C1 segment of cervical spinal cord (tissue), 14 donors: ENCODE measurements at places on chromosomes 5 and 9.
A peak's percentile ranks its signal among the peaks of the same experiment; 100 is the strongest.

GRCh38 chr5:111685969-111686368 is 71.0 kb downstream of the NREP start:
- DNase-seq: no peak

GRCh38 chr9:35446012-35446411 is 43.9 kb upstream of the RUSC2 start:
- no peak for DNase-seq

DNA sequence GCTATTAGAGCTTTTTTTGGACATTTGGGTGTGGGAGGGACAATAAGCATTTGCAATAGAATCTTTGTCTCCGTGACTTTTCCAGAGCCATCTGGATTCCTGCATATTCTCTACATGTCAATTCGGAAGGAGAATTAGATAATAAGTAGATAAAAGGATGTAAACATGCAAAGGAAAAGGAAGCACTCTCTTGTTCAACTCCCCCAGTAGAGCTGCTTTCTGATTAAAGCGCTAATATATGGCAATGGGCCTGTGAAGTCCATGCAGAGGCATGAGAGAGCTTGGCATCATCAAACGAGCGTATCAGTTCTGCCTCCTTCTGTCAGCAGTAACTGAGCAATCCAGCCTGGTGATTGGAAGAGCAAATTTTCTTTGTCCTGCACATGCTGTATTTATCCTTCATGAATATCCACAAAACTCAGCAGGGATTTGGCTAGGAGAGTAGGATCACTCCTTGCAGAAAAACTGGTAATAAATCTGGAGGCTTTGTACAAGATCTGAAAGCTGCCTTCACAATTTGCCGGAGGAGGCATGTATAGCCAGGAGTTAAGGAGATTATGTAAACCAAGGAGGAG is 1752.9 kb downstream of the MAT2B start:
- DNase-seq: no peak

GRCh38 chr5:43150075-43150474 is 29.4 kb downstream of the ZNF131 start:
- DNase-seq: no peak

DNA sequence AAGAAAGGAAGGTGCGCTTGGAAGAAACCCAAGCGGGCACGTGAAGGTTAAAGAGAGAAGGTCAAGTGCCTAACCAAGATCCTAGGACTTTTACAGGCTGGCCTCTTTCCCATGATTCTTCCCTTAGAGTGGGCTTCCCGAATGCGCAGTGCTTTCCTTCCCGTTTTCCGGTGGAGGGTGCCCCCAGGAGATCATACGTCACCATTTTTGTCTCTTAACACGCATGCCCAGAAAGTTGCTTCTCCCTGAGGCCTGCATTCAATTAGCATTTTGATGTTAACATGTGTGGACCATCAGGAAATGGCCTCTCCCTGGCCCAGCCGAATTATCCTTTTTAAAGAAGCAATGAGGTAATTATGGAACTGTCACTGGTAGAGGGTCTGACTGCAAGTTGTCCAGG is 1.9 kb upstream of the RUSC2 start:
- no peak for DNase-seq

- DNase-seq: no peak
Observed at GRCh38 chr5:33362915-33363314, 77.8 kb upstream of the TARS1 start.

- peak; percentile 14 for DNase-seq
Observed at GRCh38 chr9:34413231-34413852, 36.6 kb upstream of the MYORG start.

- DNase-seq: no peak
Observed at GRCh38 chr5:173775261-173776197, 112.6 kb upstream of the CPEB4 start.

DNA sequence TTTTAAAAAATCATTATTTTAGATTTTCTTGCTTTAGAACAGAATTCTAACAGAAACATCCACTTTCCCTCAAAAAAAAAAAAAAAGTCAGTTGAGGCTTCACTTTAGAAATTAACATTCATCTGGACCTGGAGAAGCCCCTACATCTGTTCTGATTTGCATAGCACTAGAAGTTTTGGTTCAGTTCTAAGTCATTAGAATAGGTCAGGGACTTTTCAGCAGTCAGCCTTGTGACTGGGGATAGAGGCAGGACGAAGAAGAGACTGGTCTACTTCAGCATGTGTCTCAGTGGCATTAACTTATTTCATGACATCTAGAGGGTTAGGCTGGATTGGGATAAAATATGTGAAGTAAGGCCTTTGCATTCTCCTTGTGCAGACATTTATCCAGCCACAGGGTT is 215.8 kb upstream of the DAB2 start:
- DNase-seq: no peak

GRCh38 chr5:79689541-79690466 is at the start of gene CMYA5:
Gene CMYA5, plus strand, starts transcription at chr5:79689836. Its CDS starts 72 bp downstream, at chr5:79689908.
- DNase-seq: no peak

DNA sequence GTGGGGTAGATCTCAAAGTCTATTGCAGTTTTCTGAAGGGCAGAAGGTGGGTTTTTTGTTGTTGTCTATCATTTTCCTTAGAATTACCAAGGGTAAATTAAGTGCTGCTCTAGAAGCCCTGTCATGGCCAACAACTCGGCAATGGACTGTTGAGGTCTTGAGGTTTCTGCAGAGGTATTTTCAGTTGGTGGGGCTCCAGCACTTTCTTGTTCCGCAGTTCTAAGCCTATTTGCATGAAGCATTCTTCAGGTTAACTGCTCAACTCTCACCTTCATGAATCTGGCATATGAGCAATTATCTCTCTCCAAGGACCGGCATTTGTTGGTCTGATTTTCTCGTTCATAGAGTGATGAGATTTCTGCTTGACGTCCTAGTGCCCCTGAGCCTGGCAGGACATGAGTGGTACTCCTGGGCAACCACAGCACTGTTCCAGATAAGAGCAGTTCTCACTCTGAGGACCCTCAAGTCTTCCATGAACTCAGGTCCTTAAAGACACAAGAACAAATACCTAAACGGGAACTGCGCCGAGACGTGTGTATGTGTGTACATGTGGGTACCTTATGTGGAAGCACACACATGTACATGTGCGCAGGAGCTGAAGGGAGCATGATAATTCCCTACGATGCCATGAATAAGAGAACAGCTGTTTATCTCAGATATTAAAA is 544.5 kb downstream of the CSNK1G3 start:
- no peak for DNase-seq

GRCh38 chr9:134258828-134259546 is 67.3 kb upstream of the RXRA start:
- no peak for DNase-seq

DNA sequence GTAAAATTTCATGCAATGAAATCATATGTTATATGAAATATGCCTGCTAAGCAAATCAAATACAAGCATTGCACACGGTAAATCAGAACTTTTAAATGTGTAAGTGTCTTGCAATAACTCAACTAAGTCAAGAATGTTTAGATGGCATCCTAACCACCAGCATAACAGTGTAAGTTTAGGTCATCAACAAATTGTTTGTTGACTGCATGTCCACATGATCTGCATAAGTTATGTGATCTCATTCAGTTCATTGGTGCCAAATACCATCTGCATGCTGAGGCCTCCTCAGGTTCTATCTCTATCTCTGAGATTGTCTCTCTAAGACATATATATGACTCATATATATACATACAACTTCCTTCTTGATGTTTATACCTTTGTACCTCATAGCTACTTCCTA is 159.6 kb upstream of the STK32A start:
- DNase-seq: no peak

GRCh38 chr5:74028406-74028805 is 402.4 kb downstream of the ARHGEF28 start:
- DNase-seq: no peak

- no peak for DNase-seq
Observed at GRCh38 chr5:35316611-35317274, 86.5 kb upstream of the PRLR start.

GRCh38 chr9:70053864-70054263 is 10.2 kb downstream of the MAMDC2 start:
- no peak for DNase-seq

DNA sequence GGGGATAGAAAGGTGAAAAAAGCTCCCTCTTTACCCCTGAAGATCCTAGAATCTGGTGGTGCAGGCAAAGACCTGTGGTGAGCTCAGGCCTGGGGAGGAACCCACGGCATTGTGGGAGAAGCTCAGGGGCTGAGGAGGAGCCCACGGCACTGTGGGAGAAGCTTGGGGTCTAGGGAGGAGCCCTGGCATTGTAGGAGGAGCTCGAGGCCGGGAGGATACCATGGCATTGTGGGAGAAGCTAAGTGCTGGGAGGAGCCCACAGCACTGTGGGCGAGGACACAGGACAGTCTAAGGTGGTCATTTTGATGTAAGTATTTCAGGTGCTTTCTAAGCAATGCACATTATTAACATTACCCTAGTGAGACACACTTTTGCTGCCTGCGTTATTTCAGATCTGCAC is 179.7 kb downstream of the HSD17B3 start:
- no peak for DNase-seq

DNA sequence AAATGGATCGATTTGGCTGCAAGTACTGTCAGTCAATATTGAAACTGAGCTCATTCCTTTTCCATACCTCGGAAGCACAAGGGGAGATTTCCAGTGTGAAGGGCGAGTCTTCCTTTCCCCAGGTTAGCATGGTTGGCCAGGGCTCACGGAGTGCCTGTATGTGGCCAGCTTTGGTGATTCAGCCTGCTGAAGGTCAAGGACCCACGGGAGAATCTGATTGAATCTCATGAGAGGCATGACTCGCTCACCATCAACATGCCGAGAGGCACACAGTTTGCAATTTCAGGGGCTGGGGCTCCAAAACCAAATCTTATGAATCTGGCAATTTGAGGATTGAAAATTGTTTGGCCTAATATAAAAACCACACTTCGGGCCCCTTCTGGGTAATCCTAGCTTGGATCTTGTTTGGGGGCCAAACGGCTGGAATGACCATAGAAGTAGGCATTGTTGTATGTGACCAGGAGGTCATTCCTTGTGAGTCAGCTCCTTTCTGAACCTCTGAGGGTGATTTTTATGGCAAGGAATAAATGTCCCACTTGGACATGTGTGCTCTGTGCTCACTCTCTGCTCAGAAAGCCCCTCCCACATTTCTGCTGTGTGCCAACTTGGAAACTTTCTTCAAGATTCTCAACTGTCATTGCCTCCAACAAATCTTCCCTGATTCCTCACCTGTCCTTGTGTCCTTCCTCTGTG is 69.8 kb downstream of the DOCK2 start:
- DNase-seq: no peak

GRCh38 chr5:173114536-173114935 is 29.8 kb upstream of the BNIP1 start:
- no peak for DNase-seq

GRCh38 chr5:6873359-6873758 is 160.1 kb downstream of the TENT4A start:
- DNase-seq: no peak

GRCh38 chr5:116084287-116084691 is 536 bp upstream of the COMMD10 start:
- no peak for DNase-seq

DNA sequence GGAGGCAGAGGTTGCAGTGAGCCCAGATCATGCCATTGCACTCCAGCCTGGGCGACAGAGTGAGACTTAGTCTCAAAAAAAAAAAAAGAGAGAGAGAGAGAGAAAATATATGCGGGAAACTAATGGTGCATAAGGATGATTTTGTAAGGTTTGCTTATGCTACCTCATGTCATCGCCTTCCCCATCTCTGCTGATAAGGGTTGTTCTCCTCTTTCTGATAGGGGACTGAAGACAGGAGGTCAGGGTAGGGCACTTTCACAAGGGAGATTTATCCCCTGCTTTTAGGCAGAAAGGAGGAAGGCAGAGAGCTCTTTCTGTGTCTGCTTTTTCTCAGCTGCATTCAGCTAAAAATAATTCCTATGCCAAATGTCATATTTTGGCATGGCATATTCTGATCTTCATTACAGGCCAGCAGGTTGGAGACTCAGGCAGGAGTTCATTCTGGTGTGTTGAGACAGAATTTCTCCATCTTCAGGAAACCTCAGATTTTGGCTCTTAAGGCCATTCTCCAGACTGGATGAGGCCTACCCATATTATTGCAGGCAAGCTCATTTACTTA is 220.2 kb downstream of the AUH start:
- DNase-seq: no peak

- DNase-seq: no peak
Observed at GRCh38 chr9:36762958-36763357, 190.3 kb downstream of the MELK start.

DNA sequence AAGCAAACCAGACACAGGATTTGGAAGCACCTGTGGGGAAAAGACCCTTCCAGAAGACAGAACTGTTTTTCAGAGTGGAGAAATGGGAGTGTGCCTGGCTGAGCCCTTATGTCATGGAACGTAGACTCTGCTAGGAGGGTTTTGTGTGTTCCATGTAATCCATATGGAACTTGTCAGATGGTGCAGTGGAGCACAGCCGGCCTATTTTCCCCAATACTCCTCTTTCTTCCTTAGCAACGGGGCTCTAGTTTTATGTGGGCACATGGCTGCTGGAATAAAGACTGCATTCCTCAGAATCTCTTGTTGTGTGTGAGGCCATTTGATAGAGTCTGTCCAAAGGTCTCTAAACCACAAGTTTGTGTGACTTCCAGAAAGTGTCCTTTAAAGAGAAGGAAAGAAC is 284.0 kb downstream of the DRD1 start:
- no peak for DNase-seq

DNA sequence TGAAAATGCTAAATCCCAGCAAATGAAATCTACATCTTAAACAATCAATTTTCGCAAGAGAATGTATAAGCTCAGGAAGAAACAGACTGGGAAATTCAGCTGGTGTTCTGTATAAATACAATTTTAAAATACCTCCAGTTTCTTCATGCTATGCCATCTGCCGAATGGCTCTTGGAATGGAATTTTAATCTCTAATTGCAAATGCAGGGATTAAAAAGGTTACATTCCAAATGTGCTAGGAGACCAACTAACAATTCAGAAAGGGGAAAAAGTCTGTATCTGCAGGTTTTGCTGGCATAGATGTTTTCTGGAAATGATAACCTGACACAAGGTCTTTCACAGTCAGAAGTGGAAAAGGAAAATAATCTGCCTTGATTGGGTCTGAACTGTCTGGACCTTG is 379.7 kb downstream of the MAT2B start:
- no peak for DNase-seq

- no peak for DNase-seq
Observed at GRCh38 chr9:73805111-73805510, 653.4 kb downstream of the ANXA1 start.

- DNase-seq: no peak
Observed at GRCh38 chr5:68259700-68260099, 44.1 kb downstream of the PIK3R1 start.

DNA sequence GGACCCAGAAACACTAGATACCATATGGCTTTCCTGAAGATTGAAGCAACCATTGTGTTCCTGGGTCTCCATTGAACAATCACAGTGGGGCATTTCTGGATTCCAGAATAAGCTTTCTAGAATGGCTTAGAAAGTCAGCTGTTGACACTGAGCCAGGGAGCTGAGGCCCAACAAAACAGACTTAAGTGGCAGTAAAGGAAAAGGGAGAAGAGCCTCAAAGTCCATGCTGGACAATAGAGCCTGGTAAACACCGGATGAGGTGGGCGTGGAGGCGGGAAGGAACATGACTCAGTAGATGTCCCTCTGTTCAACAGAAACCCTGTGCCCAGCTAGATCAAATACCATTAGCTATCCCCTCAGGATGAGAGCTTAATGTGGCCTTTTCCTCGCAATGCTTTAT is 14.8 kb downstream of the SPARC start:
- no peak for DNase-seq
